ENCODE measurements at places on chromosomes 16 and 17.

GRCh38 chr17:44589316-44590071, 32.2 kb downstream of the FZD2 start:
- DNase-seq = no peak

- DNase-seq = no peak
Observed at GRCh38 chr16:87926246-87927194, 9.8 kb downstream of the CA5A start.

GRCh38 chr17:22266231-22266630, 573.9 kb downstream of the KCNJ18 start:
- DNase-seq = no peak

- peak; percentile 48 for DNase-seq
Observed at GRCh38 chr17:63700528-63701455, 867 bp upstream of the LIMD2 start.

GRCh38 chr16:54389836-54390494, 103.4 kb upstream of the IRX3 start:
- no peak for DNase-seq

DNA sequence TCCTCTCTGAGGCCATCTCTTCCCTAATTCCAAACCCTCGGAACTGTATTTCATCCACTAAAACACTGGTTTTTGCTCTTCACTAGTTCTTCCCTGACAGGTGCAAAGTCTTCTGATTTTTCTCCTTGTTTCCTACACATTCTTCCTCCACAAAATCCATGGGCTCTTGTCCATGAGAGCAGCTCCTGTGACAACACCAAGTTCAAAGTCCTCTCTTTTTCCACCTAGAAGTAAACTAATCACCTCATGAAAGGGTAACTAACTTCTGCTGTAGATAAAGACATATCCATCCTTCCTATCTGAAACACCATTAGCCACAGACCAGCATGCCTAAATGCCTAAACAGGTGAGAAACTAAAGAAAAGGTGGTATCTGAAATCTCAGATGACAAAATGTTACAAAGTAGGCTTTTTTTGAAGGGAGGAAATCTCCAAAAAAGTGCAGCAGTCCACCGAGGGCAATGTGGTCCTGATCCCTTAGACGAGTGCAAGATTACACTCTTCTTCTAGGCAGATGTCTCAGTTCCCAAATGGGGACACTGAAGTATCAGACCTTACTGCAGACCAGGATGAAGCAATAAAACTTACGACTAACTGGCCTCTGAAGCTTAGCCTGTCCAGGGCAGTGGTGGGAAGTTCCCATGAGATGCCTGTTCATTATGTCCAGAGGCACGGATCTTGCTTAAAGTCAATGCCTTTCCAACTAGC, 2.8 kb downstream of the PIP4K2B start:
- peak; percentile 34 for DNase-seq
